PC-3 (cell line): ENCODE measurements at places on chromosomes 6 and 20. TPM values are rescaled to one million over a fixed set of nuclear protein-coding genes. Genes with fewer than 3 reads are reported as not detected.

GRCh38 chr6:168120390-168121302 is 41.6 kb upstream of the FRMD1 start:
- no peak overlapping the region for H3K4me3 ChIP-seq
- DNase-seq = no peak
- no peaks in the 10 kb centered on the region for H3K4me1 ChIP-seq
- H3K36me3 ChIP-seq = no peaks in the 10 kb centered on the region
- peaks cover 5% of the 10 kb centered on the region; the same call in 1 of the 2 replicates for H3K27me3 ChIP-seq

The KPNA5 gene
- 4.9 and 5.5 TPM in 2 replicates for total RNA-seq

The KCNK5 gene
- total RNA-seq = 3.2 and 3.5 TPM in 2 replicates

DNA sequence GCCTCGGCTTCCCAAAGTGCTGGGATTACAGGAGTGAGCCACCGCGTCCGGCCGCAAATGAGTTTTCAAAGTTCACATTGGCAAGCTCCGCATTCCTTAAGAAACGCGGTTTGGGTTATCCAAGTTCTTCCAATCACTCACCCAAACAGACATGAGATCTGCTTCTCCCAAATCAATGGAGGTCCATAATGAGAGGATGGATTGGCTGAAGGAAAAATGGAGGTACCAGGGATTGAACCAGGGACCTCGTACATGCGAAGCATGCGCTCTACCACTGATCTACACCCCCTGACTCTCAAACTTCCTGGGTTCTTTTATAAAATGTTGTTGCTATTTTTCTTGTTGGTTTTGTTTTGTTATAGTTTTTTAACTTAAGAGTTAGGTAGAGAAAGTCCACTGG is 170.0 kb downstream of the GPX5 start:
- H3K36me3 ChIP-seq = no peaks in the 10 kb centered on the region
- no peaks in the 10 kb centered on the region for H3K4me1 ChIP-seq
- no peak overlapping the region for H3K27ac ChIP-seq
- DNase-seq = no peak
- no peak overlapping the region for H3K4me3 ChIP-seq
- H3K27me3 ChIP-seq = peaks cover 34% of the 10 kb centered on the region

GRCh38 chr6:1609648-1610496 is at the start of gene FOXC1:
TSS of gene FOXC1 (plus strand) at chr6:1609915. CDS start at chr6:1610446, 531 bp downstream.
- peaks cover 4% of the 10 kb centered on the region; the same call in 1 of the 2 replicates for H3K4me1 ChIP-seq
- peak within 1 kb of the TSS; percentile 59 for H3K27ac ChIP-seq
- peak; percentile 97 for DNase-seq
- peak within 1 kb of the TSS; percentile 80 for H3K4me3 ChIP-seq
- H3K27me3 ChIP-seq = no peaks in the 10 kb centered on the region

DNA sequence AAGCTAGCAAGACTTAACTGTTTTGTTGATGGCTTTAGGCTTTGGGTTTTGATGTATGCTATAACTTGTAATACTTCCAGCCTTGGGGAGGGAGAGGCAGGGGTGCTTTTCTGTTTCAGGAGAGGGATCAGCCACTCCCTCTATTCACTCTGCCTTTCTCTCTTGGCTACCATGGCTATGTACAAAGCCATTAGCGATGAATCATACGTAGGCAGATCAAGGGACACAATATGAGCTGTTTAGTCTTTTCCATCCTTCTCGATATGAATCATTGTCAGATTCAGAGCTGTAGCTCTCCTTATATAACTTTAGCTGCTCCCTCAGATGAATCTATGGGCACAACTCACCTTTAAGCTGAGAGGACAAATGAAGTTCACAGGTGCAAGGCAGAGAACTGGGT is 230.6 kb downstream of the TSHZ2 start:
- H3K36me3 ChIP-seq = no peaks in the 10 kb centered on the region
- no peaks in the 10 kb centered on the region for H3K4me1 ChIP-seq
- no peak overlapping the region for H3K27ac ChIP-seq
- DNase-seq = peak; percentile 33
- H3K4me3 ChIP-seq = no peak overlapping the region
- H3K27me3 ChIP-seq = peaks cover 55% of the 10 kb centered on the region

DNA sequence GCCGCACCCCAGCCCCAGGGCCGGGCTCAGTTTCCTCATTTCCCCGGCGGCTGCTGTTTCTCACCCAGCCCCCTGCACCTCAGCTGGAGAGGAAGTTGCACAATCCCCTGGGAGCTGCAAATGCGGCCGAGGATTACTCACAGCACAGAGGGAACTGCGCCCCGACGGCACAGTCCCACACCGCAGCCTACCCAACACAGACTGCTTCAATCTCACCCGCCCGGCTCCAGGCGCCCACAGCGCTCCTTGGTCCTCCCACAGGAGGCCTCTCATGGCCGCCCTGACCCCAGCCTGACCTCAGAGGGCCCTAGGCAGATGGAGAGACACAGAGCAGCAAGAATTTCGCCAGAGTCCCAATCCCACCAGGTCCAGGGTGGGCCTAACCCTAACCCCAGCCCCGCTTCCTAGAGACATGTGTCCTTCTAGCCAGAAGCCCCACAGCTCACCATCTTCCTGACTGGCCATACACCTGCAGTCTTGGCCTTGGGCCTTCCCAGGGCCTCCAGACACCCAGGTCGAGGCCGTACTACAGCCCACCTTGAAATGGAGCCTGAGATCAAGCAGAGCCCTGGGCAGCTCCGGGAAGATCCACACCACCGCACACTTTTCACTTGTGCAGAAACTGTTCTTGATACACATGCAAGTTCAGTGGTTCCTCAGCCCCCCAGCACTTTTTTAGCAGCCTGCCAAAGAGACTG is 11.7 kb downstream of the TFEB start:
- no peaks in the 10 kb centered on the region; the same call in 1 of the 2 replicates for H3K4me1 ChIP-seq
- peak; percentile 47 for DNase-seq
- no peak overlapping the region for H3K27ac ChIP-seq
- no peaks in the 10 kb centered on the region for H3K27me3 ChIP-seq

GRCh38 chr6:83867527-83868161 is 8.2 kb downstream of the CYB5R4 start:
- H3K27me3 ChIP-seq = no peaks in the 10 kb centered on the region
- H3K36me3 ChIP-seq = peaks cover 8% of the 10 kb centered on the region; the same call in 1 of the 2 replicates
- H3K27ac ChIP-seq = peak overlapping the region; percentile 83
- H3K4me3 ChIP-seq = no peak overlapping the region

- peak overlapping the region; percentile 18; the same call in 1 of the 2 replicates for H3K4me3 ChIP-seq
- H3K36me3 ChIP-seq = no peaks in the 10 kb centered on the region
- no peak overlapping the region for H3K27ac ChIP-seq
- H3K27me3 ChIP-seq = no peaks in the 10 kb centered on the region
- peak; percentile 90 for DNase-seq
Measured at GRCh38 chr6:44475779-44476434, 88.4 kb downstream of the CDC5L start.

- peak; percentile 84 for DNase-seq
- peaks cover 44% of the 10 kb centered on the region for H3K4me1 ChIP-seq
- H3K27ac ChIP-seq = peak overlapping the region; percentile 96
- H3K36me3 ChIP-seq = no peaks in the 10 kb centered on the region
- H3K27me3 ChIP-seq = no peaks in the 10 kb centered on the region
- H3K4me3 ChIP-seq = no peak overlapping the region
Measured at GRCh38 chr20:7859356-7859802, 80.9 kb downstream of the HAO1 start.

The RBL1 gene
- 17.3 and 41.1 TPM in 2 replicates for total RNA-seq

DNA sequence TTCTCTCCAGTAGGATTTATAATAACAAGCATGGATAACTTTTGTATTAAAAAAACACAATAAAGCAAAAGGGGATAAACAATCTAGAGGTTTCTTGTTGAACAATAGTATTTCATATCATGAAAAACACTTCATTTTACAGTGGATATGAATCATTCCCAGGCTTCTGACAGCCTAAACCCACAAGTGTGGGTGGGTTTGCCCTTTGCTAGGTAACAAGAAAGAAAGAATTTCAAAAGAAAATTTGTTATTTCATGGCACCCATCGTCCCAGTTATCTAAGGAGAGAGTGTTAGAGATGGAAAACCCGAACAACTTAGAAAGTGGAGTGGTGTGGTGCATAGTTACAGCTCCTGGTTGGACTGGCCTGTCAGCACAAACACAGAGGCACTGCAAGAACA is 76.1 kb upstream of the GPR6 start:
- no peaks in the 10 kb centered on the region for H3K27me3 ChIP-seq
- H3K4me1 ChIP-seq = no peaks in the 10 kb centered on the region
- H3K36me3 ChIP-seq = no peaks in the 10 kb centered on the region
- no peak for DNase-seq
- H3K27ac ChIP-seq = no peak overlapping the region

The PLA2G7 gene
- 1.8 and 2.9 TPM in 2 replicates for total RNA-seq

DNA sequence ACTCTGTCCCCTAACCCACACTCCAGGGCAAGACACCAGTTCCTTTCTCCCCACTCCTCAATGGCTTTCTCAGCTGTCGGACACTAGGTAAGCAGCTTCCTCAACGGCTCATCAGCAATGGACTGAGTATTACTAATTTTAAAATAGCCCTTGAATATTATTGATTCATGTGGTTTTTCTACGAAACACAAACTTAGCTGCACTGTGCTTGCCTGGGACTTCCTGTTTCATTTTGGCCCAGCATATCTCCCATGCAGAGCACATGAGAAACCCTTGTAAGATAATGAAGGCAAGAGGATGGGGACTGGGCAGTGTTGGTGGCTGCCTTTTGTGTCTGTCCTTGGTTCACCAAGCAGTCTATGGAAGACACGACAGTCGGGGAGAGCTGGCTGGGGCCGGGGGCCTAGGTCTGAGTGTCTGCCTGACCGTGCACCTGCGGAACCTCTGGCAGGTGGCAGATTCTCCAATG is 48.9 kb downstream of the RNASET2 start:
- H3K27ac ChIP-seq = no peak overlapping the region
- H3K36me3 ChIP-seq = no peaks in the 10 kb centered on the region
- no peaks in the 10 kb centered on the region for H3K4me1 ChIP-seq
- DNase-seq = no peak
- no peaks in the 10 kb centered on the region for H3K27me3 ChIP-seq
- H3K4me3 ChIP-seq = no peak overlapping the region

The ANGPT4 gene
- not detected in 2 replicates for total RNA-seq

DNA sequence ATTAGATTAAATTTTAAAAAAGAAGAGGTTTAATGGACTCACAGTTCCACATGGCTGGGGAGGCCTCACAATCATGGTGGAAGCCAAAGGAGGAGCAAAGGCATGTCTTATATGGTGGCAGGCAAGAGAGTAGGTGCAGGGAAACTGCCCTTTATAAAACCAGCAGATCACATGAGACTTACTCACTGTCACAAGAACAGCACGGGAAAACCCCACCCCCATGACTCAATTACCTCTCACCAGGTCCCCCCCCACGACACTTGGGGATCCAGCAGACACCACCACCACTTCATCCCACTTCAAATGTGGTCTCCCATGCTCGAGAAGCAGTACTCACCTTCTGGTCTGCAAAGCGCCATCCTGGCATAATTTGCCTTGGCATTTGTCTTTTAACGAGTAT is 24.6 kb downstream of the MTFR2 start:
- no peaks in the 10 kb centered on the region; the same call in 1 of the 2 replicates for H3K36me3 ChIP-seq
- H3K27ac ChIP-seq = no peak overlapping the region
- DNase-seq = no peak
- H3K4me1 ChIP-seq = no peaks in the 10 kb centered on the region
- H3K4me3 ChIP-seq = no peak overlapping the region

The PGBD1 gene
- total RNA-seq = 6.2 and 9.0 TPM in 2 replicates

The TRDN gene
- not detected in 2 replicates for total RNA-seq

The RARS2 gene
- total RNA-seq = 12.7 and 14.8 TPM in 2 replicates

- no peaks in the 10 kb centered on the region for H3K27me3 ChIP-seq
- H3K4me3 ChIP-seq = no peak overlapping the region
- no peaks in the 10 kb centered on the region for H3K36me3 ChIP-seq
- H3K27ac ChIP-seq = no peak overlapping the region
Measured at GRCh38 chr6:12119085-12119588, 107.0 kb downstream of the HIVEP1 start.

DNA sequence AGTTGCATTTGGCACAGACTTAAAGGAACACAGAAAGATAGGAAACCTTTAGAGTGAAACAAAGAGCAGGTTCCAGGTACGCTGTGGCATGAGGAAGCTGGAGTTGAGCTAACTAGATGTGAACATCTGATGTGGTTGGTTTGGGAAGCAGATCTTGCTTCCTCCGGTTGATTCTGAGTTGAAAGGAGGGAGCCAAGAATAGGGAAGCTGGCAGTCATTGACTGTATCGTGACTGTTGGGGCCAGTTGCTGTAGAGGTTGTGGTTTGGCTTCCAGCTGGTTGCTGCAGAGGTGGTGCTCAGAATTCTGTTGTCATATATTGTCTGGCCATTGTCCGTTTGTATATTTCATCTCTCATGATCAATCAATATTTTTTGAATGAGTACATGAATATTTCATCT is 325.9 kb downstream of the PLCB1 start:
- no peaks in the 10 kb centered on the region for H3K36me3 ChIP-seq
- no peaks in the 10 kb centered on the region for H3K4me1 ChIP-seq
- no peak for DNase-seq
- peaks cover 4% of the 10 kb centered on the region; the same call in 1 of the 2 replicates for H3K27me3 ChIP-seq
- no peak overlapping the region for H3K4me3 ChIP-seq
- H3K27ac ChIP-seq = no peak overlapping the region

DNA sequence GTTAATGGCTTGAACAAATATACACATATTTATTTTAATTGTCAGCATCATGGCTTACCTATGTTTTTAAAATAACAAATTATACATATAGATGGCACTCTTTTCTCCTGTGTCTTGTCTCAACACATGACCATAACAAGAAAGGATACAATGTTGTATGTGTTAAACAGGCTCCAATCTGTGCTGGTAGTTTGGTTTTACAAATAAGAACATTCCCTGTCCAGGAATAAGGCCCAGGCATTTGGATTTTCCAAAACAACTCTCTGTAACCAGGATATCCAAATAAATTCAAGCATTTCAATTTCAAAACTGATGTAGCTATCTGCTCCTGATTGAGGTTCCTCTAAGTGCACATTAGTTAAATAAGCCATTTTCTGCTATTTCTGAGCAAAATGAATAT is 17.1 kb downstream of the METTL24 start:
- no peaks in the 10 kb centered on the region for H3K36me3 ChIP-seq
- H3K4me1 ChIP-seq = no peaks in the 10 kb centered on the region
- H3K4me3 ChIP-seq = no peak overlapping the region
- no peak overlapping the region for H3K27ac ChIP-seq

- H3K4me1 ChIP-seq = no peaks in the 10 kb centered on the region
- H3K27me3 ChIP-seq = no peaks in the 10 kb centered on the region
- H3K36me3 ChIP-seq = no peaks in the 10 kb centered on the region
- DNase-seq = no peak
Measured at GRCh38 chr20:14740380-14740779, 403.0 kb upstream of the FLRT3 start.

DNA sequence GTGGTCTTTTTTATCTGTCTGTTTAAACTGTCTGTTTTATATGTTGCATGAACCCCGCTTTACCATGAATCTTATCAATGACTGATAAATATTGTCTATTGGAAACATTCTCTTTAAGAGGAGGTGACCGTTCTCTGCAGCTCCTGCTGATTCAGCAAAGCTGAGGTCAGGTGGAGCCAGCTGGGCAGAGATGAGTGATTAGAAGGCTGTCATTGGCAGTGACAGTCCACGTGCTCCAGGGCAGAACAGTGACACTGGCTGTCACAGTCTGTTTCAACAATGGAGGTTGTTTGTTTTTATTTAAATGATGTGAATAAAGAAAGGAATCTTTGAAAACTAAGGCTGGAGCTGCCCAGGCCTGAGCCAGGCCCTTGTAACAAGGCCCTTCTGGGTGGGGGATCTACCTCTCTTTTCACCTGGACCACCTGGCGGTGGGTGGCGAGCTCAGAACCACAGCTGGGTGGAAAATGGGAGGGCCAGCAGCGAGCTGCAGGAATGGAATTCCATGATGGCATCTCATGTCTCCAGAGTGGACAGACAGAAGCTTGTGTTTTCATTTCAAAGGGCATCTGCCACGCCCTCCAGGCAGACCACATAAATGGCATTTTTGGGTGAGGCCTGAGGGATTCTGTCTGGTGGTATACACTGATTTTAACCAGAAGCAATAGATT is 12.6 kb downstream of the SYNJ2 start:
- no peaks in the 10 kb centered on the region for H3K27me3 ChIP-seq
- H3K4me3 ChIP-seq = no peak overlapping the region
- H3K27ac ChIP-seq = no peak overlapping the region
- DNase-seq = no peak
- no peaks in the 10 kb centered on the region; the same call in 1 of the 2 replicates for H3K36me3 ChIP-seq
- peaks cover 17% of the 10 kb centered on the region for H3K4me1 ChIP-seq
